IMR-90 (cell line): ENCODE measurements at places on chromosomes 11 and 22.

DNA sequence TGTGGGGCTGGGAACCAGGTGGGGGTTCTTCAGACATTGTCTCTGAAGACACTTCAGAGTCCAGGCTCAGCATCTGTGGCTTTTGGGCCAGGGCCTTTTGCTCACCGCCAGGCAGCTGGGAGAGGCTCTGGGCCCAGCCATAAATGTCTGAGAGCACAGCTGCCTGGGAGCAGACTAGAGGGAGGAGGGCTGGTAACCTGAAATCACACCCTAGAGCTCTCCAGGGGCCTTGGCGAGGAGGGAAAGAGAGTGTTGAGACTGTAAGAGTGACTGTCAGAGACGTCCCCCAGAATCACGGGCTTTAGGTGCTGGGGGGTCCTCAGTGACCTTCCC is 4.1 kb downstream of the TRABD start:
- no peak for DNase-seq

DNA sequence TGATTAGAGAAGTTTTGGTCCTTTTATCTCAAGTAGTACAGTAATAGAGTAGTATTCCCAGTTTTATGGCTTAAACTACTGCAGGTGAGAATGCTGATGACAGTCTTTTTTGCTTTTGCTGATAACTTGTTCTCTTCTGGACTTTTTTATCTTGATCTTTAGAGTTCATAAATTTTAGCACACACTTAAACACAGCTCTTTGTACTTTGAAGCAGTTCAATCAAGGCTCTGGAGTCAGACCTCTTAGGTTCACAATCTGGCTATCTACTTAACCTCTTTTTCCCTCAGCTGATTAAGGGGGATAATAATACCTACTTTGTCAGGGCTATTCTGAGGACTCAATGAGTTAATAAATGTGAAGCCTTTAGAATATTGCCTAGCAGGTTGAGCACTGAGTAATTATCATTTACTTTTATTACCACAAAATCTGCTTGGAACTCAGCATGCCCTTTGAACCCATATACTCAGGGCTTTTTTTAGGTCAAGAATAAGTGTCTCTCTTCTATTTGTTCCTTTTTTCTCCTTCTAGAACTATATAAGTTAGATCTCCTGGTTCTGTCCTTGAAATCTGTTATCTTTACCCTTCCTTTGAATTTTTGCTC is 51.9 kb downstream of the CSTF3 start:
- no peak for DNase-seq

- DNase-seq, result no peak
Observed at GRCh38 chr22:25843660-25844405, 101.8 kb downstream of the MYO18B start.

DNA sequence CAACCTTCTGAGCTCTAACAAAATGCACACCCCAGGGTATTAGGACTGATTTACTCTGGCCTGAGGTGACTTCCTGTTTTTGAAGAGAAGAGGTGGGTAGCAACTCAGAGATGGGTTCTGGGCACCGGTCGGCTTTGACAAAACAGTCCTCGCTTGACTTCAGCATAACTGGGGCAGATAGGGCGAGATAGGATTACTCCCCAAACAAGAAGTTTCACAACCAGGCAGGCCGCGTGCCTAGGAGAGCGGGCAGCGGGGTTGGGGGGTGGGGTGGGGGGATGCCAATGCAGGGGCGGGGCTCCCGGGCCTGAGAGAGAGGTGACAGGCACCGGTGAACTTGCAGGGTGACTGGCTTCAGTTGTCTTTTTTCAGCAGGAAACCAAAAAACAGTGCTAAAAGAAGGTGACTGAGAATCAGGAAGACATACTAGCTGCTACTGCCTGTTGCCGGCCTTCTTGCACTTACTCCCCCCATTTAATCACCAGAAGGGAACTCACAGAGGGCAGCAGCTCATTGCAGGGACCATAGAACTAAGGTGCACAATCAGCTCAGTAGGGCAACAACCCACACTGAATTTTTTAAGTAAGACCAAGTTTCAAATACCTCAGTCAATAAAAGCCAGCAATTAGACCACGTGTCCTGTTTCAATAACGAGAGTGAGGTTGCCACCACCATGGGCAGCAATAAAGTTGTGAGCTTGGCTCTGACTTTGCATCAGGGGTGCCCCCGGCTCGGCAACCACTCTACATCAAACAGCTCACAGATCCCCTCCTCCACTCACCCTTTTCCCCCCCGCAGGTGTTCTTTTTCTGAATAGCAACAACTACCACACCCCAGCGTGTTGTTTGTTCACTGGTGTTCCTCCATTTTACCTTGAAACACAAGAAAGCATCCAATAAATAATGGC is 37.2 kb upstream of the ETS1 start:
- no peak for DNase-seq

DNA sequence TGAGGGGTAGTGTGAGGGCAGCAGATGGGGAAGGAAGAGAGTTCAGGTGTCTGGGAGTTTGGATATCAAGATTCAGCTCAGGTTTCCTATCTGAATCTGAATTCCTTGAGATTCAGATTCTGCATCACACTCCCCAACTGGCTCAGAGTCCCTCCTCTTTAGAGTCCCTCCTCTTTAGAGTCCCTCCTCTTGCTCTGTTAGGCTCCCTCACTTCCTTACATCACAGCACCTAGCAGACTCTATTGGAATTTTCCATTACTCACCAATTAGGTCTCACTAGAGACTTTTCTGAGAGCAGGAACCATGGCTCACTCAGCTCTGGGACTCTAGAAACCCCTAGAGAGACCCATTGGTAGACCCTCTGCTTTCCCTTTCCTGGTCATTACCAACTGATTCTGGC is 303.4 kb upstream of the SYN3 start:
- peak; percentile 39 for DNase-seq

GRCh38 chr11:4044976-4045646 is 49.5 kb upstream of the RRM1 start:
- DNase-seq, result no peak

- DNase-seq, result no peak
Observed at GRCh38 chr11:108538022-108538424, 39.8 kb upstream of the POGLUT3 start.

DNA sequence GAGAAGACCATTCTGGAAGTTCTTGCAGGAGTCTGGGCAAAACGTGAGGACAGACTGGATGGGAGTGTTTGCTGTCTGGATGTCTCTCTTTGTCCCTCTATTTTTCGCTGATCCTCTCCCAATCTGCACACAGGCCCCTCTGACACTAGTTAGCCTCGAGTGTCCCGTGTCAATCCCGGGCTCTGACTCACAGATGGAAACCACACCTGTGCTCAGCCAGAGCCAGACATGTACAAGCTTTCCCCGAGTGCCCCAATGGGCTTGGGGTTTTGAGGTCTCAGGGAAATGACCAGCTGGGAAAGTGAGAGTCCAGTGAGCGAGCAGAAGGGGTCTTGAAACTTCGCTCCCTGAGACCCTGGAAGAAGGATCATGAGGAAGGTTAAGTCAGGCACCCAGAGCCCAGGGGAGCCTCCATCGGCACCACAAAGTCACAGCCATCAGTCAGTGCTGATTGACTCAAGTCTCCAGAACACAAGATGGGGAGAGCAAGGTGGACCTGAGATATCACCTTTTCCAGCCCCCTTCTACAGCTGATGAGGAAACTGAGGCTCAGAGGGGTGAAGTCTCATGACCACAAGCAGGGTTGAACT is 13.9 kb downstream of the APOL2 start:
- no peak for DNase-seq

DNA sequence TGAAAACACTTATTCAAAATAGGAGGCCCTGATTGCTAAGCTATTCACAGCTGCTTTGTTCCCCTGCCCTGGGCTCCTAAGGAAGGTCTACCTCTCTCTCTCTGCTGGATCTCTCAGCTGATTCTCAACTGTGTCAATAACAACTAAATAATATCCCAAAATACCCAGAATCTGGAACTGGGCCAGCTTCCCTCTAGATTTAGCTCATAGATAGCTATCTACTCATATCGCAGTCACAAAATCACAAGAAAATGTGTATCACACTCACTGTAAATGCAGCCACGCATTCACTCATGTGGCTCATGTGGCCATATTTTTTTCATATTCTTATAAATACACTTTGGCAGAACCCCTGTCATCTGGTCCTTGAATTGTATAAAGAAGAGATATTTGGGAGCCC is 555.1 kb downstream of the OPCML start:
- DNase-seq, result no peak

DNA sequence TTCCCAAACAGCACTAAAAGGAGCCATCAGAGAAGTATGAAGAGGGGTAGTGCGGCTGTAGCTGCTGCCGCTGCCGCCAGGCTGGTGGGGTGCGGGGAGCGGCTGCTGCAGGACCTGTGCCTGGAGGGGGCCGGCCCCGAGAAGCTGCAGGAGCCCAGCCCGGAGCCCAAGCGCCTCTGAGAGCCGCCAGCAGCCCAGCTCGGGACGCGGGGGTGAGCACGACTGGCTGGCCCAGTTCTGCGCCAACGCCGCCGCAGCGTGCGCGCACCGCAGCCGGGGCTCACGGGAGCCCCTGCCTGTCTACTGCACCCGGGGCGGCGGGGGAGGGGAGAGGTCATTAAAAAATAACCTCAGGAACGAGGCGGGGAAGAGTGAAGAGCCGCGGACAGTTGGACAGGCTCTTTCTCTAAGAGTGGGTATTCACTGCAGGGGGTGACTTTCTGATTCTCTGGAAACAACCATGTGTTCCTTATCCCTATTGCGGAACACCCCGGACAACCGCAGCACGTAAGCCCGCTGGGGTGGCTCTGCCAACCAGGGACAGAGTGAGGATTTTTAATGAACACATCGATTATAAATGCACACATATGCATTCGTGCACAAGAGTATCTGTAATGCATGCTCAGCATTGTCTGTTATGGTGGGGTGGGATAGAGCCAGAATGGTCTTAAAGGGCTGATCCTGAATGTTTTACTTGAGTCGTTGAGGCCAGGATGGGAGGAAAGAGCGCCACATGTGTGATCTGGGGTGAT is 453 bp downstream of the GAS2 start:
- peak; percentile 1 for DNase-seq

GRCh38 chr22:47419239-47419638 is 656.8 kb downstream of the TBC1D22A start:
- DNase-seq, result no peak

DNA sequence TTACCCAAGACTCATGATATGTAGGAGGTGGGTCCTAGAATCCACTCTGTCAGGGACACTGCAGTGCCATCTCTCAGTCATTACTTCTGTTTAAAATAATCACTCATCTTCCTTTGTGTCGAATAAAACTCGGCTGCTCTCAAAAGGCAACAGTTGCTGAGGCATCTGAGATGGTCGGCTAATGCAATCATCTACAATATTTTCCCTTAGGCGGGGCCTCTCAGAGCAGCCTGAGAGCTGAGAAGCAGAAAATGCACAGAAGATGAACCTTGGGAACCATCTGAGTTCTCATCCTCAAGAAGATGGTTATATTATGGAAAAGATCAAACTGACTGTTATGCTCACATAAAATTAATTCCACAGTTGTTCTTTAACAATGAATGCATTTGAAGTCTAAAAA is 1518.2 kb upstream of the TENM4 start:
- DNase-seq, result no peak

- DNase-seq, result peak; percentile 52
Observed at GRCh38 chr11:77386178-77386577, 84.7 kb upstream of the GDPD4 start.

GRCh38 chr11:129312730-129313503 is 62.7 kb upstream of the BARX2 start:
- DNase-seq, result peak; percentile 27

GRCh38 chr11:45900916-45901617 is 6.0 kb downstream of the FREY1 start:
- no peak for DNase-seq

DNA sequence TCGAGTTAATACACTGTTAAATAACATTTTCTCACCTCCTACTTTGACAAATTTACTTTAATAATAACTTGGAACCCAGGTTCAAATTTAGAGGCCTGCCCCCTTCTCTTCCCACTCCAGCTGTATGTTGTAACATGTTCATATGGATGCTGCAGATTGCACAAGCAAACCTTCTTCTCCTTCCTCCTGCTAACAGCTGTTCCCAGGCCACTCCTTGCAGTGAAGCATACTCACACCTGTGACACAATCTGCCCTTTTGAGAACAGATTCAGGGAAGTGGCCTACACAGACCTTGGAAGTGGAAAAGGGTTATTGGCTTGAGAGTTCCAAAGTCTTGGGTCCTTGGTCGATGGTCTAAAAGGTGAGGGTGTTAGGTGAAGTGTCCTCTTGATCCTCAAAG is 131.9 kb downstream of the TEAD1 start:
- DNase-seq, result peak; percentile 48

DNA sequence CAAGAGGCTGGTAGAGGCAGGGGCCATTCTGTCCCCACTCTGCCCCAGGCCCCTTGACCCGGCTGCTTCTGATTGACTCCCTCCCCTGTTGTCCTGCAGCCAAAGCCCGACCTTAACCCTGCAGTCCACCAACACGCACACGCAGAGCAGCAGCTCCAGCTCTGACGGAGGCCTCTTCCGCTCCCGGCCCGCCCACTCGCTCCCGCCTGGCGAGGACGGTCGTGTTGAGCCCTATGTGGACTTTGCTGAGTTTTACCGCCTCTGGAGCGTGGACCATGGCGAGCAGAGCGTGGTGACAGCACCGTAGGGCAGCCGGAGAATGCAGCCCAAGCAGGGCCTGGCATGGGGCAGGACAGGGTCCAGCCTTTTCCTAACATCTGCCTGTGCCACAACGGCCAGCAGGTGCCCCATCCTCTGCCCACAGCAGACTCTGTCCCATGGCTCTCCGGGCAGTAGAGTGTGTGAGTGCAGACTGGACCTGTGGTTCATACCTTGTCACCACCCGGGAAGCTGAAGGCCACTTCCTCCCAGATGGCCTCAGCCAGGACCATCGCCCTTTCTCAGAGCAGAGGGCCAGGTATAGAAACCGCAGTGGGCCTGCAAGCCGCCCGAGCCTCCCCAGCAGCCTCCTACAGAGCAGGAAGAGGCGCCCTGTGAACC is 26.8 kb upstream of the MGAT3 start:
- DNase-seq, result no peak

- no peak for DNase-seq
Observed at GRCh38 chr22:23690713-23691112, at the start of gene RGL4. RGL4 (plus strand) TSS chr22:23691013; CDS start chr22:23692031, 1,018 bp downstream.

DNA sequence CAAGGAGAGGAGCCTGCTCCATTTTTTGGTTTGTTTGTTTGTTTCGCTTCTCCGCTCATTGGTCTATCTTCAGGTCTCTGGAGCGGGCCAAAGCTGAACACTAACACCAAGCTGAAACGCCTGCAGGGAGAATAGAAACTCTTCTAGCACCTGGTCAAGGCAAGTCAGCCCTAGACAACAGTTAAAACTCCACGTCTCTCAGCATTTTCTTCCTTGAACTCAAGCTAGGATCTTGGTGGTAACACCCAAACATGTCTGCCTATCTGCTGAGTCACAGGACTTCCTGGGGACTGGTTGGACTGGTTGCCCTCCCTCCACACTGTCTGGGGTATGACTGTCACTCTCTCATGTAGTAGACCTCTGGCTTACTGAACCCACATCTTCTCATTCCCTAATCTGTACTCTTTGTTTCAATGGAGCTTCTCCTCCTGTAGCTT is 23.9 kb upstream of the RBFOX2 start:
- DNase-seq, result peak; percentile 57

GRCh38 chr11:68891351-68891948 is 12.2 kb downstream of the MRPL21 start:
- DNase-seq, result no peak

GRCh38 chr11:587546-587945 is 11.3 kb downstream of the PHRF1 start:
- DNase-seq, result no peak

GRCh38 chr11:130118165-130118564 is 41.4 kb upstream of the ST14 start:
- DNase-seq, result no peak
